Astrocyte (in vitro differentiated cells and primary cell): ENCODE measurements at places on chromosomes 2 and 18.

GRCh38 chr18:63109802-63110201 is 209.8 kb downstream of the BCL2 start:
- DNase-seq: no peak

GRCh38 chr18:48033790-48034650 is 103.6 kb upstream of the SMAD2 start:
- DNase-seq: no peak

DNA sequence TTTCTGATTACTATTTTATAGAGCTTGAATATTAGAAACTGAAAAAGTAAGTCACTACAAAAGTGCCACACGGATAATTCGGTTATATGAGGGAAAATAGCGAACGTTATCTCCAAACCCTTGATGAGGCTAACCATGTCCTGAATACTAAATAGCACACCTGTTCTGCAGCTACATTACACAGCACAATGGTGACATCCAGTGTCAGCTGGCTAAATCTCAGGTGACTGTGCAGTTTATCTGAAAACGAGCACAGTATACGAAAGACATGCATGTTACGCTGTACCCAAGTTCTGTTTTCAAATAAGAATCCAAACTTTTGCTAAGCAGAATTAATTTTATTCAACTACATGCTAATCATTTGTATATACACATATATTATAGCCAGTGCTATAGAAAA is 9.0 kb downstream of the CCDC68 start:
- DNase-seq: no peak

GRCh38 chr18:2459886-2460285 is 111.4 kb downstream of the METTL4 start:
- DNase-seq: peak; percentile 40

- no peak for DNase-seq
Measured at GRCh38 chr2:172953970-172954852, 121.4 kb upstream of the MAP3K20 start.

DNA sequence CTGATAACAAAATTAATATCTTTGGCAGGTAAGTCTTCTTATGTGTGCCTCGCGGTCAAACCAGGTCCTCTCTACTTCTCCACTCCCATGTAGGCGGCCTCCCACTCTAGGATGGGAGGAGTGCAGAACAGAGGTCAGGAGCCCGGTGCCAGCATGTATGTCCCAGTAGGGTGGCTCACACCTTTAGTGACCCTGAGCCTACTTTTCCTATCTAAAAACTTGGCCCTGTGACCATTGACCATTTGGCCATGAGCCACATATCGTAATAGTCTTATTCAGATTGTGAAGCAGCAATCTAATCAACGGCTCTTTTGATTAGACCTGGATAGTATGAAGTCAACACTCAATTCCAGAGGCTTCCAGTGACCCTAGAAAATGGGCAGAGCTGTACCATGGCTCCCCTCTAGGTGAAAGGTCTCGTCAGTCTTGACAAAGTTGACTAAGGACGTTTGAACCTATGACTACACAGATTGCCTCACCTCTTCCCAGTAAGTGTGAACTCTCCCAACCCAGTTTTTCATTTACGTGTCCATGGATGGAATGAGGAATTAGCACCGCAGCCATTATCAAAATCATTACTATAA is 17.1 kb upstream of the FABP1 start:
- no peak for DNase-seq
